Smooth muscle cell of the coronary artery (primary cell): ENCODE measurements at places on chromosomes 12 and 14. TPM values are rescaled to one million over a fixed set of nuclear protein-coding genes. Genes with fewer than 3 reads are reported as not detected.

Gene PLCZ1
- total RNA-seq, result not detected in 2 replicates

Gene STAB2
- total RNA-seq, result 0.15 TPM in 1 of 2 replicates, not detected in the other

Gene CLEC7A
- not detected in 2 replicates for total RNA-seq

Gene CATSPERB
- total RNA-seq, result 0.23 TPM in 1 of 2 replicates, not detected in the other

Gene SPX
- 0.23 TPM in 1 of 2 replicates, not detected in the other for total RNA-seq

Gene MGST1
- total RNA-seq, result 11.5 and 53.8 TPM in 2 replicates

Gene MYF6
- total RNA-seq, result not detected in 2 replicates

Gene C14orf180
- total RNA-seq, result not detected in 2 replicates

Gene CCDC38
- total RNA-seq, result not detected in 2 replicates

Gene COX8C
- total RNA-seq, result not detected in 2 replicates

Gene GPX2
- not detected in 2 replicates for total RNA-seq

Gene C14orf39
- not detected in 2 replicates for total RNA-seq

Gene SLC2A13
- 8.3 and 17.7 TPM in 2 replicates for total RNA-seq

Gene ANO2
- total RNA-seq, result 0.82 TPM in 1 of 2 replicates, not detected in the other

Gene DTX3
- 6.4 and 8.5 TPM in 2 replicates for total RNA-seq

Gene GLT1D1
- under 0.01 TPM in 1 of 2 replicates, not detected in the other for total RNA-seq

Gene SIRT4
- total RNA-seq, result 1.5 and 2.9 TPM in 2 replicates

Gene CPNE8
- total RNA-seq, result 6.5 and 10.8 TPM in 2 replicates

Gene RPS6KL1
- total RNA-seq, result 0.35 and 0.45 TPM in 2 replicates

Gene VDR
- total RNA-seq, result 4.2 and 15.8 TPM in 2 replicates

Gene KSR2
- not detected in 2 replicates for total RNA-seq

Gene KRT72
- total RNA-seq, result not detected in 2 replicates

Gene ISCA2
- 6.4 and 7.7 TPM in 2 replicates for total RNA-seq

Gene PLEKHD1
- not detected in 2 replicates for total RNA-seq

Gene CMTM5
- not detected in 2 replicates for total RNA-seq

Gene RTL1
- not detected in 2 replicates for total RNA-seq

Gene CLEC6A
- total RNA-seq, result not detected in 2 replicates

Gene OR4K1
- total RNA-seq, result not detected in 2 replicates

Gene CCDC177
- under 0.01 TPM in 1 of 2 replicates, not detected in the other for total RNA-seq

Gene CELA1
- total RNA-seq, result not detected in 2 replicates

Gene RNF212B
- total RNA-seq, result not detected in 2 replicates

Gene NINJ2
- total RNA-seq, result 0.47 and 0.98 TPM in 2 replicates

Gene SYT1
- 0.70 and 22.9 TPM in 2 replicates for total RNA-seq

Gene CAPZA3
- not detected in 2 replicates for total RNA-seq

Gene DNAJC22
- total RNA-seq, result under 0.01 and 5.9 TPM in 2 replicates

Gene PLA2G1B
- not detected in 2 replicates for total RNA-seq

Gene GPR132
- total RNA-seq, result 0.12 TPM in 1 of 2 replicates, not detected in the other

Gene SYCP3
- 0.08 and 0.12 TPM in 2 replicates for total RNA-seq

Gene RPGRIP1
- total RNA-seq, result under 0.01 TPM in 1 of 2 replicates, not detected in the other

Gene RAB35
- total RNA-seq, result 27.7 and 69.4 TPM in 2 replicates

Gene OTX2
- not detected in 2 replicates for total RNA-seq

Gene EIF2B2
- 50.8 and 53.7 TPM in 2 replicates for total RNA-seq
